ENCODE measurements at places on chromosomes 12 and 14.

- H3K27ac ChIP-seq, result no peak overlapping the region
- H3K4me1 ChIP-seq, result no peaks in the 10 kb centered on the region
- no peaks in the 10 kb centered on the region for H3K27me3 ChIP-seq
Observed at GRCh38 chr14:95722525-95723190, 8.7 kb upstream of the TCL1A start.

DNA sequence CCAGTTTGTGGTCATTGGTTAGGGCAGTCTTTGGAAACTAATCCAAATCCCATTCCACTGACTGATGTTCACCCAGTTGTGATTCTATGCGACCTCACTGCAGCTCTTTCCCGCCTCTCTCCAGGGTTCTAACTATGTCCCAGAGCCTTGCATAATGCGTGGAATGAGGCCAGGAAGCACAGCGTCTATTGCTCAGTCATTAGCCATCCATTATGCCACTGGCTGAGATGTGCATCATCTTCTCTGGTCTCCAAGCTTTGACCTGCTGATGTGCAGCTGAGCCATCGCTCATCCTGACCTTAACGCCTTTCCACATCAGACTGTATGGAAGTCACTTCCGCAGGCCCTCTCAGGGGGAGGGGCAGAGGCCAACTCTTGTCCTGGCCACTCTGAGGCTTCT is 115.4 kb upstream of the VRK1 start:
- no peaks in the 10 kb centered on the region for H3K27me3 ChIP-seq
- H3K36me3 ChIP-seq, result no peaks in the 10 kb centered on the region
- H3K27ac ChIP-seq, result no peak overlapping the region

GRCh38 chr12:6834254-6834653 is 6.0 kb downstream of the P3H3 start:
- peaks cover 22% of the 10 kb centered on the region for H3K36me3 ChIP-seq
- no peaks in the 10 kb centered on the region for H3K27me3 ChIP-seq
- no peak overlapping the region for H3K27ac ChIP-seq
- no peak overlapping the region for H3K4me3 ChIP-seq

GRCh38 chr14:102321456-102322422 is 2.2 kb downstream of the ZNF839 start:
- H3K4me3 ChIP-seq, result no peak overlapping the region
- peaks cover 34% of the 10 kb centered on the region for H3K4me1 ChIP-seq
- DNase-seq, result no peak
- no peaks in the 10 kb centered on the region for H3K27me3 ChIP-seq
- no peaks in the 10 kb centered on the region for H3K36me3 ChIP-seq

DNA sequence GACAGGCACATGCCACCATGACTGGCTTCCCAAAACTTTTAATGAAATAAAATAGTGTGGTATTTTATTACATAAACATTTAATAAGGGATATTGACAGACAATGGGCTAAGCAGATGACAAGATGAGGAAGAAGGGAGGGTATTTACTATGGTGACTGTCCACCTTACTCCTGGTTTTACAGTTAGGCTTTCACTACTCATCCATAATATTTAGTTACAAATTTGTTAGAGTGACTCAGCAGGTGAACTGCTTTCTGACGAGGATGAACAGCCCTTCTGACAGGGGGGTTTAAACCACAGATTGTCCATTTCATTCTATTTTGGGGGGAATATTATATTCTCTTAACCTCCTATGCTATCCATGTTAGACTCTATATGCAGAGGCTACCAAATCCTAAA is 3.6 kb upstream of the PALS1 start:
- no peak for DNase-seq
- no peak overlapping the region for H3K27ac ChIP-seq
- no peaks in the 10 kb centered on the region for H3K36me3 ChIP-seq
- H3K4me1 ChIP-seq, result peaks cover 11% of the 10 kb centered on the region
- H3K4me3 ChIP-seq, result no peak overlapping the region
- H3K27me3 ChIP-seq, result no peaks in the 10 kb centered on the region

GRCh38 chr12:124513297-124513867 is 54.0 kb downstream of the NCOR2 start:
- H3K4me1 ChIP-seq, result peaks cover 94% of the 10 kb centered on the region
- no peaks in the 10 kb centered on the region for H3K27me3 ChIP-seq
- no peaks in the 10 kb centered on the region for H3K36me3 ChIP-seq
- H3K4me3 ChIP-seq, result peak overlapping the region; percentile 5
- peak overlapping the region; percentile 69 for H3K27ac ChIP-seq

- H3K36me3 ChIP-seq, result no peaks in the 10 kb centered on the region
- H3K4me3 ChIP-seq, result no peak overlapping the region
- H3K27me3 ChIP-seq, result no peaks in the 10 kb centered on the region
- H3K4me1 ChIP-seq, result no peaks in the 10 kb centered on the region
- no peak for DNase-seq
- H3K27ac ChIP-seq, result no peak overlapping the region
Observed at GRCh38 chr12:108151533-108152169, 22.6 kb downstream of the WSCD2 start.

- no peaks in the 10 kb centered on the region for H3K36me3 ChIP-seq
- DNase-seq, result no peak
- peaks cover 35% of the 10 kb centered on the region for H3K4me1 ChIP-seq
- H3K4me3 ChIP-seq, result no peak overlapping the region
- no peaks in the 10 kb centered on the region for H3K27me3 ChIP-seq
Observed at GRCh38 chr12:104494137-104494792, 37.5 kb downstream of the CHST11 start.

DNA sequence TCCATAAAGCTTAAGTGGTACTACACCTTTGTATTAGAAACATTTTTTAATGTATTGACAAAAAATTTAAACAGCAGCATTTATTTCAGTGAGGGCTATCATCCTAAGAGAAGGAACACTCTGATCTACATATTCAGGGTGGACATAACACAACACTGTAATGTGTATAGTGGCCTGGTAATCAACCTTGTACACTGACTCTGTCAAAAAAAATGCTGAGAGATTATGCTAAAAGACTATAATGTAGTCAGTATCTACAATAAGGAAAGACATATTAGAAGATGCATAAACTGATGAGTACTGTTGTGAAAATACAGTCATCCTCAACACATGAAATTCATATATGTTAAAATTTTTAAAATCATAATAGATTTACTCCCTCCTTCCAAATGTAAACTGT is 68.2 kb downstream of the C2CD5 start:
- no peak overlapping the region for H3K27ac ChIP-seq
- no peaks in the 10 kb centered on the region for H3K27me3 ChIP-seq
- DNase-seq, result no peak

DNA sequence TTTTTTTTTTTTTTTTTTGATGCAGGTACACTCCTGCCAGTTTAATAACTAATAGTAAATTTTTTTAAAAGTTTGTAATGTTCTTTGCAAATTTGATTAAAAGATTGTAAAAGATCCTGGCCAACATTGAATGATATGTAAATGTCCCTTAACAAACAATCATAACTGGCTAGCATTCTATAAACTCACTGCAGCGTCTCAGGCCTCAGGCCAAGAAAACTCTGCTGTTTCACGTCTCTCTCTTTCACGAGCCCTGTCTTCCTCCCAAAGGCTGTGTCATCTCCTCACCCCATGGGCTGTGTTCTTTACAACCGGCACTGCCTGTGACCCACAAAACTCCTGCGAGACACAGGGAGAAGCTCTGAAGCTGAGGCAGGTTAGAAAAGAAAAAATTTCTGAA is 103.3 kb downstream of the NUAK1 start:
- no peak overlapping the region for H3K4me3 ChIP-seq
- H3K27ac ChIP-seq, result peak overlapping the region; percentile 23
- H3K4me1 ChIP-seq, result peaks cover 2% of the 10 kb centered on the region
- DNase-seq, result no peak
- H3K36me3 ChIP-seq, result no peaks in the 10 kb centered on the region

DNA sequence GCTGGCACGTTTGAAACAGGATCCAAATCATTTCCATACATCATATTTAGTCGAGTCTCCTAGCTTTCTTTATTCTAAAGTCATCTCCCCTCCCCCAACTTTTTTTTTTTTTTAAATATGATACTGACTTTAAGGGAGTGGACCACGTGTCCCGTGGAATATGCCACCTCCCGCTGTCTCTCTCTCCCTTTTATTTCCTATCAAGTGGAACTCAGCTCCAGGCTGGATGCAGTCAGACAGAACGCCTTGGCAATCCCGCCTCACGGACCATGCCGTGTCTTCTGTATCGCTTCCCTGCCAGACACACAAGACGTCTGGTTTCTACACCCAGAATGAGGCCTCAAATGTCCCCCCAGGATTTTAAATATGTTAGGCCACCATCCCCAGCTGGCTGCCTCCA is 21.2 kb downstream of the BCL7A start:
- no peaks in the 10 kb centered on the region for H3K4me1 ChIP-seq
- H3K36me3 ChIP-seq, result no peaks in the 10 kb centered on the region
- no peaks in the 10 kb centered on the region for H3K27me3 ChIP-seq
- H3K27ac ChIP-seq, result no peak overlapping the region

DNA sequence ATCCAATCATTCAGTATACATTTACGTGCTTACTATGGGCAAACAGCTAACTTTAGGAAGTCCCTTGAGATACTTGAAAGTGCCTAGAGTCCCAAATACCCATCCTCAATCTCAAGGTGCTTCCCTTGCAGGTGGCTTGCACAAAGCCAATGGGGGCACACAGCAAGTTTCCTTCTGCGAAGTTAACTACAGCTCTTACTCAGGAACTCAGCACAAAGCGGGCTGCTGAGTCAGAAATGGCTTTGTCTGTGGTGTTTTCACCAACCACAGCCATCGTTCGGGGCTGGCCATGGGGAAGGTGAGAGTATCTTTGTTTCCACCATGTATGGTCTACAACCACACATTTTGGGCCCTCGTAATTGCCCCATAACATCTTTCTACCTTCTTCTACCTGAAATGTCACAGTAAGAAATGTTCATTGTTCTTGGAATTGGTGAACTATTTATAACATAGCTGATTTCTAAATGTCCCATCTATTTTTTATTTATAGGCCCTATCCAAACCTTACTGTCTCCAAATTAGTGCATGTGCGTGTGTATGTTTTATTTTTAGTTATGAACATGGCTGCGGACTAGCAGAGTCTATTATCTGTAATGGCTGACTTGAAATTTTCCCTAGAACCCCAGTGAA is 13.9 kb downstream of the MFAP5 start:
- no peaks in the 10 kb centered on the region for H3K27me3 ChIP-seq
- H3K4me1 ChIP-seq, result no peaks in the 10 kb centered on the region
- no peak for DNase-seq
- no peak overlapping the region for H3K27ac ChIP-seq
- H3K36me3 ChIP-seq, result no peaks in the 10 kb centered on the region
- H3K4me3 ChIP-seq, result no peak overlapping the region

GRCh38 chr12:13100605-13100881 is 2.9 kb downstream of the GSG1 start:
- no peak for DNase-seq
- H3K4me1 ChIP-seq, result peaks cover 70% of the 10 kb centered on the region
- H3K27me3 ChIP-seq, result no peaks in the 10 kb centered on the region
- peak overlapping the region; percentile 96 for H3K27ac ChIP-seq
- H3K36me3 ChIP-seq, result no peaks in the 10 kb centered on the region

DNA sequence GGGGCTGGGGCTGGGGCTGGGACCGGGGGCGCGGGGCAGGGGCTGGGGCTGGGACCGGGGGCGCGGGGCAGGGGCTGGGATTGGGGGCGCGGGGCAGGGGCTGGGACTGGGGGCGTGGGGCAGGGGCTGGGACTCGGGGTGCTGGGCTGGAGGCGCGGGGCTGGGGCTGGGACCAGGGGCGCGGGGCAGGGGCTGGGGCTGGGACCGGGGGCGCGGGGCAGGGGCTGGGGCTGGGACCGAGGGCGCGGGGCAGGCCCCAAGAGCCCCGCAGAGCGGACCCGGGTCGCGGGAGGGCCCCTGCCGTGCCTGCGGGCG is 452 bp downstream of the P2RX2 start:
- H3K4me1 ChIP-seq, result peaks cover 29% of the 10 kb centered on the region
- H3K4me3 ChIP-seq, result no peak overlapping the region
- DNase-seq, result no peak
- H3K27ac ChIP-seq, result no peak overlapping the region
- H3K36me3 ChIP-seq, result no peaks in the 10 kb centered on the region

DNA sequence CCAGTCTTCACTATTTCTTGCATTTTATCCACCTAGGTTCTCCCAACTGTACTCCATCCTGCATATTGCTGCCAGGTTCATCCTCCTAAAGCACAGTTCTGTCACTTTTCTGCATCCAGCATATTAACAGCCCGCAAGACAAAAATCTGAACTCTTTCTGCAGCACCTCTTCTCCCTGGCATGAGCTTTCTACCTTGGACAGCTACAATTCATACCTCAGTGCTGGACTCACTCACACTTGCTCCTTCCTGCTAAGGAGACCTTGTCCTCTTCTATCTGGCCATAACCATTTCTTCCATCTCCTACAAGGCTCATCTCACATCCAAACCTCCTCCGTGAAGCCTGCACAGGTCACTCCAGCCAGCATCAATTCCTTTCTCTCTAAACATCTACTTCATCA is 170.1 kb upstream of the GRIP1 start:
- no peaks in the 10 kb centered on the region for H3K27me3 ChIP-seq
- no peak overlapping the region for H3K4me3 ChIP-seq
- H3K36me3 ChIP-seq, result no peaks in the 10 kb centered on the region
- DNase-seq, result no peak
- H3K27ac ChIP-seq, result no peak overlapping the region

DNA sequence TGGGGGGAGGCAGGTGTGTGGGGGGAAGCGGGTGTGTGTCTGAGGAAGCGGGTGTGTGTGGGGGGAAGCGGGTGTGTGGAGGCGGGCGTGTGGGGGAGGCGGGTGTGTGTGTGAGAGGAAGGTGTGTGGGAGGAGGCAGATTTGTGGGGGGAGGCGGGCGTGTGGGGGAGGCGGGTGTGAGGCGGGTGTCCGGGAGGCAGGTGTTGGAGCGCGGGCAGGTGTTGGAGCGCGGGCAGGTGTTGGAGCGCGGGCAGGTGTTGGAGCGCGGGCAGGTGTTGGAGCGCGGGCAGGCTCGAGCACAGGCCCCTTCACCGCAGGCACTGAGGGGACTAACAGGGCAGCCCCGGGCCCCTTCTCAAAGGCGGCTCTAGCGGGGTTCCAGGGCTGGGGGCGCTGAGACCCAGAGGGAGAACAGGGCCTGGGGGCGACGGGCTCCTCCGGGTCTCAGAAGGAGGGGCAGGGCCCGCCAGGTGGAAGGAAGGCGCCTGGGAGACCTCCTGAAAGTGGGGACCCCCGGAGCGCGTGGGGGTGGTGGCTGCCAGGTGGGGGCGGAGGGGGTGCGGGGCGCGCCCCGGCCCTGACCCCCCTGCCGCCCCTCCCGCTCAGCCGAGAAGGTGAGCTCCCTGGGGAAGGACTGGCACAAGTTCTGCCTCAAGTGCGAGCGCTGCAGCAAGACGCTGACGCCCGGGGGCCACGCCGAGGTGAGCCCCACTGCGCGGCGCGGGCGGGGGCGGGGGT is 3.2 kb downstream of the CRIP2 start:
- H3K27me3 ChIP-seq, result peaks cover 4% of the 10 kb centered on the region
- H3K36me3 ChIP-seq, result no peaks in the 10 kb centered on the region
- no peak overlapping the region for H3K4me3 ChIP-seq
- no peak for DNase-seq

DNA sequence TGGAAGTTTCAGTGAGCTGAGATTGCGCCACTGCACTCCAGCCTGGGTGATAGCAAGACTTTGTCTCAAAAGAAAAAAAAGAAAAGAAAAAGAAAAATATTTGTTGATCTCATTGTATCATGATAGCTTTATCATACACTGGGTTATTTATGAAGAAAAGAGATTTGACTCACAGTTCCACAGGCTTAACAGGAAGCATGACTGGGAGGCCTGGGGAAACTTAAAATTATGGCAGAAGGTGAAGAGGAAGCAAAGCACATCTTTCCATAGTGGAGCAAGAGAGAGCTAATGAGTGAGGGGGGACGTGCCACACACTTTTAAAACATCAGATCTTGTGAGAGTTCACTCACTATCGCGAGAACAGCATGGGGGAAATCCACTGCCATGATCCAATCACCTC is 72.7 kb upstream of the FUT8 start:
- peaks cover 18% of the 10 kb centered on the region for H3K4me1 ChIP-seq
- no peaks in the 10 kb centered on the region for H3K27me3 ChIP-seq
- H3K36me3 ChIP-seq, result no peaks in the 10 kb centered on the region
- no peak overlapping the region for H3K4me3 ChIP-seq
- DNase-seq, result no peak

Data from vagina (tissue), 2 donors.